ENCODE measurements at places on chromosomes 12 and 14.

DNA sequence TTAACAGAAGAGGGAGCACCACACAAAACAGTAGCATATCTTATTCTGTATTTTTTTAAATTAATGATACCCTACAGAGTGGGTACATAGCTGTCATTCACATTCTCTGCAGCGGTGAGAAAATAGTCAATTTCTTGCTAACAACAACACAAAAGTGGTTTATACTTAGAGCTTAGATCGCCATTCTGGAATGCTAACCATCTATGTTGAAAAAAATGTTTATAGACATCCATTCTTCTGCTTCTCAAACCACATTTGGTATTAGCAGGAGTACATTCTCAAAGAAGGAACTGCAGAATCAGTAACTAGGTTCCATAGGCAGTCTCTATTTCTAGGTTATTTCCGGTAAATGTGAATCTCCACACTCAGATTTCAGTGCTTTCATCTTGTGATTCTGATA is 185.9 kb downstream of the PPFIA2 start:
- DNase-seq: no peak

DNA sequence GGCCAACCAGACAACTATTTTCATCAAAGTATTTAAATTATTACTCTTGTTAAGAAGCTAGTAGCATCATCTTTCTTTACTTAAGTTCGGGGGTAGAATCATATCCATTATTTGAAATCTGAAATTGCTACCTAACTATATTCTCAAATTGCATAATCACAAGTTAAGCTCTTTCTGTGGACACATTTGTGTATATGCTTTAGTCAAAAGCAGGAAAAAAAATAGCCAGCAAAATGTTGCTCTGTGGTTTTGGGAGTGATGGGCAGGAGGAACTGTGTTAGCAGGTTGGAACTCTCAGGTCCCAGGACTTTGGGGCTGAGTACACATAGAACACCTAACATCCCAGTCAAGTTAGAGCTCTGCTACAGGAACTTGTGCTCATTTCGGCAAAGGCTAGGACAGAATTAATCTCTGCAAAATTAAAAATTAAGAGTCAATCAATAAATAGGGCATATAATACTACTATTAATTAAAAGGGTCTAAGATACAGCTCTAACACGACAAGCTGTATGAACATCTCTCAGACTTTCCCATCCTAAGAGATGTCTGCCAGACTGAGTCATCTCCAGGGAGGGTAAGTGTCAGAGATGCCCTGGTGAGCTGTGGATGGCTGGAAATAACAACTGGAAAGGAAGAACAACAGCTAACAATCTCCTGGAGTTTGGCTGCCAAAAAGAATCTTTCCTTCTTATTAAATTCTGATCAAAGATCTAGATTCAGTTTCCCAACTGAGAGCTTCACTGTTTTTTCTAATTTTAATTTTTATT is 203.5 kb upstream of the GZMB start:
- no peak for DNase-seq

DNA sequence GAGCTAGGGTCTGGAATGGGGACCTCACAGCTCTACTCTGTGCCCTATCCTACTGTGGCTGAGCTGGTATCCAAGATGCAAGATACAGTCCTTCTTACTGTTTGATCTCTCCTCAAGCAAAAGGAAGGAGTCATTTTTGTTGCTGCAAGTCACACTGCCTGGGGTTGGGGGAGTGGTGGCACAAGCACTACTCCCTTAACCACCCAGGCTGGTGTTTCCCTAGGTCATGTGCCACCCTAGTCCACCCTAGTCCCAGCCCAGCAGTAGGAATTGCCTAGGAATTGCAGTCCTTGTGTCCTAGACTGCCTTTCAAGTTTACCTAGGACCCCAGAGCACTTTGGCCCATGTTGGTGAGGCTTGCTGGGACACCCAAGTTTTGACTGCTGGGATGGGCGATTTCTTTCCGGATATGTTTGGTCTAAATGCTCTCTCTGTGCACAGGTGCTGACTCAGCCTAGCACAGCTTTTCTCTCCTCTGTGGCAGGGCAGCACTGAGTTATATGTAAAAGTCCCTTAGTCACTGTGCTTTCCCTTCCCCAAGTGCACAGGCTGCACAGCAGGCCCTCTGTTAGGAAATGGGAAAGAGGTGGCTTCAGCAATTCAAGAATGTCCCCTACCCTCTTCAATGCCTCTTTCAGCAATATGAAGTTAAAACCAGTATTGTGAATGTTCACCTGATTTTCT is 54.9 kb downstream of the SLC6A15 start:
- no peak for DNase-seq

DNA sequence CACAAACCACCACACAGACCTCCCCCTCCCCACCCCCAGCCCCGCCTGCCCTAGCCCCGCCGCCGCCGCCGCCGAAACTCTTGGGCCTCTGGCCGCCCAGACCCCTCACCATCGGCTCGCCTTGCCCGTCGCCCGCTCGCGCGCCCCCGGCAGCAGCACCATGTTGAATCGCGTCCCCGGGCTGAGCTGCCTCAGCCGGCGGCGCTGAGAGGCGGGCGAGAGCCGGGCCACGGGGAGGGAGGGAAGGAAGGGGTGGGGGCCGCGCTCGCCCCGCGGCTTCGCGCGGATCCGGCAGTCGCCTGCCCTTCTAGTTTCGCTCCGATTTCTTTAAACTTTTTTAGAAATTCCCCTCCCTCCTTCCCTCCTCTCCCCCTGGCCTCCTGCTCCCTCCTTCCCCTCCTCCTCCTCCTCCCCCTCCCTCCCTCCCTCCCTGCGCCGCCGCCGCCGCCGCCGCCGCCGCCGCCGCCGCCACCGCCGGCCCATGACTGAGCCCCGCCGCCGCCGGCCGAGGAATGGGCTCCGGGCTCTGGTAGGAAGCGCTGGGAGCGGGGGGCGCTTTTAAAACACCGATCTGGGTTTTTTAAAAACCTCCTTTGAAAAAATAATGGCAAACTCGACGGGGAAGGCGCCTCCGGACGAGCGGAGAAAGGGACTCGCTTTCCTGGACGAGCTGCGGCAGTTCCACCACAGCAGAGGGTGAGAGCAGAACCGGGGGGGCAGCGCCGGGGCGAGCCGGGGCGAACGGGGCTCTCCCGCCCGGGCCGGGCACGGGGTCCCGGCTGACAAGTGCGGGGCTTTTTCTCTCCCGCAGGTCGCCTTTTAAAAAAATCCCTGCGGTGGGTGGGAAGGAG is at the start of gene ARID2:
ARID2 (plus strand) TSS at position 474 of the 851 bp plus-strand sequence; CDS start at position 605, 131 bp downstream.
- peak; percentile 79 for DNase-seq

- no peak for DNase-seq
These were observed 24.2 kb downstream of the TMEM30B start for GRCh38 chr14:61256826-61257468.

GRCh38 chr12:110995016-110995415 is 74.6 kb upstream of the MYL2 start:
- no peak for DNase-seq

DNA sequence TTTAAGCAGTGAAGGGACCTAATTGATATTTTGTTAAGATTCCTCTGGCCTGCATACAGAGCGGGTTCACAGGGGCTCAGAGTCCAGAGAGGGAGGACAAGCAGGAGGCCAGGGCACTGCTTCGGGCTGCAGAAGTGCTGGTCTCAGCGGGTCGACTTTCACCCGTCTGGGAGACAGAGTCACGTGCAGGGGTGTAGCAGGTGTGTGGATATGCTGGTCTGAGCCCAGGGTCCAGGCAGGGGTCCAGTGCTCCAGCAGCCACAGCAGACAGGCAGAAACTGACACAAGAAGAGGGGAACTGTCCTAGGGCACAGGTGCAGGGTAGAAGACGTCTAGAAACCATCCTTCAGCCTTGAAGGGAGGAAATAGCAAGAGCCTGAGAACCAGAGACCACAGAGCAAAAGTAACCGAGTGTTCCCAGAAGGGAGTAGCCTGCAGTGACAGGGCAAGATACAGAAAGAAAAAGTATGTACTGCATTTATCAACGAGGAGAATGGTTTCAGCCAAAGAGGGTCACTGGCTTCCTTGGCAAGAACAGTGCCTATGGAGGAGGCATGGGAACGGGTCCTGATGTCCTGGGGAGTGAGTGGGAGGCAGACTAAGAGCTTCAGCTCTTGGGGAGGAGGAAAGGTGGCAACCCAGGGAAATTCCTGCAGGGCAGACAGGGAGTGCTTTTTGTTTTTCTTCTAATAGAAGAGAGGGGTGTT is 28.7 kb downstream of the FBXO21 start:
- DNase-seq: no peak

- DNase-seq: no peak
These were observed 187.7 kb upstream of the ATXN7L3B start for GRCh38 chr12:74349925-74350324.

DNA sequence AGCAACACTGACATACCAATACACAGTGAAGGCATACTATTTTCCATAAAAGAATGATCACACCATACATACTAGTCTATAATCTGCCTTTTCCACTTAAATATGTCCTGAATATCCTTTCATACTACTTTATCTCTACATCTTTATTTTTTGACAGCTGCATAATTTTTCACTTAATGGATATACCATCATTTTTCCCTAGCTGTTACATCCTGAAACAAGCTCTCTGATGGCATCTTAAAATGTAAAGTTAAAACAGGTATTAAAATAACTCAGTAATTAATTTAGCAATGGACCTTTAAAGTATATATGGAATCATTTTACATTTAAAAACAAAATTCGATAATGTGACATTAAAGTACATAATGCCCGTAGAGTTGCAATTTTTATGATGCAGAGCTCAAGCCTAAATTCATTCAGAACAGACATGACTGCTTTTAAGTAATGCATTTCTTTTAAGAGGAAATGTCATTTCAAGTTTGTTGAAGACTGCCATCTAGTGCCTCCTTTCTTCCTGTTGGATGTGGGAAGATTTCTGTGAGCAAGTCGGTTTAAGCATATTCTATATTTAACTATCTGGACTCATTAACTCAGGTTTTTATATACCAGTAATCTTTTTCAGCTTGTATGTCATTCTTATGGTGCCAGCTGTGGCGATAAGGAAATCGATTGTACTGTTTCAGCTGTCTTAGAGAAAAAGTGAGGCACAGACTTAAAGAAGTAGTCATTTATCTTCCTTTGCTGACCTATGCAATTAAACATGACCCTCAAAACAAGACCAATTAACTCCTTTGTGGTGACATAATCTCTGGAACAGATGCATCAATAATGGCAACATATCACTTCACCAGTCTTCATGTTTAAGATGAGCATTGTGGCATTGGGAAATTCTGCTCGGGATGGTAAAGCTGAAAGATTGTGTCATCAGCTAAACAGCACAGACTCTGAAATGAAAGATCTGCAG is 20.3 kb downstream of the PRICKLE1 start:
- no peak for DNase-seq

DNA sequence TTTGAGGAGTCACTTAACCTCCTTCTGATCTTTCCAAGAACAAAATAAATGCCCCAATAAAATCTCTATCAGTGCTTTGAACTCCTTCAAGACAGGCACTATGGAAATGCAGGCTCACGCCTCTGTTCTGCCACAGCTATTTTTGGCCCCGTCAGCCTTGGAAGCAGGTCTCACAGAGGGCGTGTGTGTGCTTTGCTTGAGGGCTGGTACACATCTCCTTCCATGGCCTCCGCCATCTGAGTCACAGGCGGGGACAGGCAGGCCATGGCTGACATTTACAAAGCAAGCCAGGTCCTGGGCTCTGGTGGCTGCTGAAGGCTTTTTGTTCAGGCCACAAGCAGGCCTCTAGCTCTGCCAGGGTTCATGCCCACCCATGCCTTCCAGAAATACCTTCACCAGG is 16.0 kb downstream of the PRIMA1 start:
- no peak for DNase-seq

DNA sequence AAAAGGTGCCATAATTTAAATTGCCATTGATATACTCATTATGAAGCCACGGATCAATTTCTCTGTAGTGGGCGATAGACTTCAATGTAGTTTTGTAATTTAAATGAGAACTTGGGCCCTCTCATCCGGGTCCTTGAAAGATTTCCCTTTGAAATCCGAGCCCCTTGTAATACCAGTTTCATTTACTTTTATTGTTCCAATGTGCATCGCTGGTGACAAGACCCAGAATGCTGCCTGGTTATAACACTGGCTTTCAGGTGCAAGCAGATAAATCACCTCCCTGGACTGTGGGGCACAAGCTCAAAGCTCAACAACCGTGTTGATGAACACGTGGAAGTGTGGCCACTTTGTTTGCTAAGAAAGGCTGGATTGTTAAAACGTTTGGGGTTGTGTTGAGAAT is 68.9 kb upstream of the FZD10 start:
- no peak for DNase-seq

DNA sequence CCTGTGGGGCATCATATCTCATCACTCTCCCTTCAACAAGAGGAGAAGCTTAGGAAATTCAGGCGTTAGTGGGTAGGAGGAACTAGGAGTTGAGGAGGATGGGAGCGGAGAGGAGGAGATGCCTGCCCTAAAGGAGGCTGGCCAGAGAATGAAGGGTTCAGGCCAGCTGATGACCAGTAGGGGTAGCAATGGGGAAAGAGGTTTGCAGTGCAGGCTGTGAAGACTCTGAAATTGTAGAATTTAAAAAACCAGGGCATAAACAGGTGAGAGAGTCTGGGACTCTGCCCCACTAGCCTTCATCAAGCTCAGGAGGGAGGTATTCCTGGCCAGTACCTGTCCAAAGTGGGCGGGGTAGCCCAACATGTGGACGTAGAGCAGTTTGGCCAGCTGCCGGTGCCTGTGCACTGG is 809 bp downstream of the AP1G2 start:
- DNase-seq: no peak

DNA sequence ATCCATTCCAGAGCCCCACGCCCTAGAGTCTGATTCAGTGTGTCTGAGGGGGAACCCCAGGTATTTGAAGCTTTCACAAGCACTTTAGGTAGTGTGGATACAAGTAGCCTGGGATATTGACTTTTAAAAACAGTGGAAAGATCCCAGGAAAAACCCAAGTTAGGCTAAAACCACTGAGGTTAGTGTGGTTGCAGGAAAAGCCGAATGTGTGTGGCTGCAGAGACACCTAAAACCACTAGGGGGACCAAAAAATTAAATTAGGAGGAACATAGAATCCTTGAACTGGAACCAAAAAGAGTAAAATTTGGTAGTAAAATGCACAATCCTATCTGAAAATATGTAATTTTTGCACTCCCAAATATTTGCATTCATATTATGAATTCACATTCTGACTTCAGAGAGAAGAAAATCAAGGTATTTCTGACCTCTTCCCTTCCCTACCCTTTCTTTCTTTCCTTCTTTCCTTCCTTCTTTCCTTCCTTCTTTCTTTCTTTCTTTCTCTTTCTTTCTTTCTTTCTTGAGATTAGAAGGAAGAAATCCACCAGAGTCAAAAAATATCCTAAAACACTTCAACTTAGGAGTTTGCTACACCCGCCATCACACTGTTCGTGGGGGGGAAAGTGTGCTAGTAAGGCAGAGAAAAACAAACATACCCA is 37.8 kb downstream of the SLCO1A2 start:
- no peak for DNase-seq

DNA sequence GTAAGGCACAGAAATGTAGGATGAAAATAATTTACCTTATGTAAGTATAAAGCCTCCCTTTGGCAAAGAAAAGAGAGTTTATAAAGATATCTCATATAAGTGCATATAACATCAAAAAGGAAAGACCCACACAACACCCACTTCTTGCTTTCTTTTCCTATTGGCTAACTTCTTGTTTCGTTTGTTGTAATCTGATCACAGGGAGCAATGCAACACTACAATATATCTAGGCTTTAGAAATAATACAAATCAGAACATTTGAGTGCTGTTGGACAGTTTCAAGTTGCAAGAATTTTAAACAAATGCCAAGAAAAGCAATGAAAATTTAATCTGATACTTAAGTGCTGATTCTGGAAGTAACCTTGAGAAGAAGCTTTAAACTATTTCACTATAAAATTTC is 1.3 kb downstream of the FGD6 start:
- no peak for DNase-seq

GRCh38 chr14:89430391-89431236 is 13.6 kb upstream of the FOXN3 start:
- peak; percentile 56 for DNase-seq

Data from activated naive CD4-positive, alpha-beta T cell treated with anti-CD3 and anti-CD28 coated beads, Interleukin-2, amount 10 ng/mL, durations not matched to agents 7 days and 5 days (primary cell).